Aortic smooth muscle cell (primary cell): ENCODE measurements at places on chromosomes 4 and X. TPM values are rescaled to one million over a fixed set of nuclear protein-coding genes. Genes with fewer than 3 reads are reported as not detected.

The STPG2 gene
- 0.06 and 0.13 TPM in 2 replicates for total RNA-seq

The STS gene
- total RNA-seq = 9.7 and 10.7 TPM in 2 replicates

The DDIT4L gene
- 0.92 and 5.2 TPM in 2 replicates for total RNA-seq

The RAB40A gene
- 0.12 TPM in 1 of 2 replicates, not detected in the other for total RNA-seq

The ING2 gene
- 9.1 and 10.4 TPM in 2 replicates for total RNA-seq

The VEGFC gene
- total RNA-seq = 42.1 and 44.5 TPM in 2 replicates

The EFNB1 gene
- 18.8 and 21.4 TPM in 2 replicates for total RNA-seq

The TMEM144 gene
- total RNA-seq = 3.7 and 4.4 TPM in 2 replicates

The BTK gene
- total RNA-seq = not detected in 2 replicates

The TAF7L gene
- total RNA-seq = 0.25 and 0.26 TPM in 2 replicates

The CYLC1 gene
- total RNA-seq = not detected in 2 replicates

The PCDH19 gene
- 0.06 and 0.26 TPM in 2 replicates for total RNA-seq

The NOX1 gene
- total RNA-seq = not detected in 2 replicates

The PRKG2 gene
- 0.56 and 0.79 TPM in 2 replicates for total RNA-seq

The XG gene
- 11.5 and 16.7 TPM in 2 replicates for total RNA-seq

The CSAG3 gene
- total RNA-seq = not detected in 2 replicates

The TCEAL2 gene
- 0.13 and 0.37 TPM in 2 replicates for total RNA-seq

The PRSS12 gene
- under 0.01 and 0.44 TPM in 2 replicates for total RNA-seq

The DDX53 gene
- total RNA-seq = not detected in 2 replicates

The GLRB gene
- total RNA-seq = 6.2 and 11.1 TPM in 2 replicates

The HDX gene
- 2.5 and 2.9 TPM in 2 replicates for total RNA-seq

The KLKB1 gene
- 0.19 and 0.26 TPM in 2 replicates for total RNA-seq

The MAGED4 gene
- 0.92 and 2.0 TPM in 2 replicates for total RNA-seq

The MND1 gene
- 5.1 and 6.9 TPM in 2 replicates for total RNA-seq

The MAN2B2 gene
- 19.5 and 19.6 TPM in 2 replicates for total RNA-seq

The ATP10D gene
- total RNA-seq = 27.2 and 37.6 TPM in 2 replicates

The FAM149A gene
- 13.9 and 17.7 TPM in 2 replicates for total RNA-seq

The DDX60 gene
- 21.5 and 23.4 TPM in 2 replicates for total RNA-seq
